ENCODE measurements at places on chromosomes 12 and 14.

- no peak for DNase-seq
Observed at GRCh38 chr14:52547526-52547925, 4.8 kb downstream of the TXNDC16 start.

DNA sequence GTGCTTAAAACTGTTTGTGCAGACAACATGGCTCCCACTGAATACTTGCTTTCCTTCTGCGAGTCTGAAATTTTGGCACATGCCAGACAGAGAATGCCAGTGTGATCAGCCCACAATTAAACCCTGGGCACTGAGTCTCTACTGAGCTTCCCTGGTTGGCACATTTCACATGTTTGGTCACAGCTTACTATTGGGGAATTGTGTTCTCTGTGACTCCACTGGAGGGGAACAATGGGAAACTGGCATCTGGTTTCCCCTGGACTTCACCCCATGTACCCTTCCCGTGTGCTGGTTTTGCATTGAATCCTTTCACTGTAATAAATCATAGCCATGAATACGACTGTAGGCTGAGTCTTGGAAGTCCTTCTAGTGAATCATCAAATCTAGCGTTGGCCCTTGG is 64.9 kb downstream of the EFCAB11 start:
- no peak for DNase-seq

DNA sequence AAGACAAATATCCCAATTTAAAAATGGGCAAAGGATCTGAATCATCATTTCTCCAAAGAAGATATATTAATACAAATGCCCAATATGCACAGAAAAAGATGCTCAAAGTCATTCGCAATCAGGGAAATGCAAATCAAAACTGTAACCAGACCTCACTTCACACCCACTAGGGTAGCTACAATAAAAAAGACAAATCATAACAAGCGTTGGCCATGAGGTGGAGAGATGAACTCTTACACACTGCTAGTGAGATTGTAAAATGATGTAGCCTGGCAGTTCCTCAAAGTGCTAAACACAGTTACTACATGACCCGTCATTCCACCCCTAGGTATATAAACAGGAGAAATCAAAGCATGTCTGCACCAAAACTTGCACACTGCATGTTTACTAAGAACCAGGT is 30.4 kb downstream of the CDC42BPB start:
- DNase-seq: no peak

GRCh38 chr12:3662521-3662921 is 90.4 kb downstream of the CRACR2A start:
- DNase-seq: no peak

DNA sequence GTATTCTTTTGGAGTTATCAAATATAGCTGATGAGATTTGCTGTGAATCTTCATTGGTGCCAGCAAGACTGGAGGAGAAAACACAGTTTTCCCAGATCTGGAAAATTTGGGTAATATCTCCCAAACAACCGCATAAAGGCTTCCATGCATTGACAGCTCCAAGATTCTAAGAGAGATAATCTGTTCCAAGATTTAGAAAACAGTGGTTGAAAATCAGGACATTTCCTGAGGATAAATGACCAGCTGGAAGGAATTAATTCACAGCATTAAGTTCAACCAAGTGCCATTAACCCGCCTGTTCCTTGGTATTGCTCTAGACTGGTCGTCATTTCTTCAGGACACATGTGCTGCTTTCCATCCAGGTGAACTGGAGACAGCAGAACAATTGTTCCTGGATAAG is 147.9 kb upstream of the PRICKLE1 start:
- DNase-seq: no peak

- no peak for DNase-seq
Observed at GRCh38 chr12:39003541-39004155, 98.3 kb upstream of the CPNE8 start.

GRCh38 chr12:18250313-18250916 is 10.9 kb upstream of the PIK3C2G start:
- peak; percentile 65 for DNase-seq

DNA sequence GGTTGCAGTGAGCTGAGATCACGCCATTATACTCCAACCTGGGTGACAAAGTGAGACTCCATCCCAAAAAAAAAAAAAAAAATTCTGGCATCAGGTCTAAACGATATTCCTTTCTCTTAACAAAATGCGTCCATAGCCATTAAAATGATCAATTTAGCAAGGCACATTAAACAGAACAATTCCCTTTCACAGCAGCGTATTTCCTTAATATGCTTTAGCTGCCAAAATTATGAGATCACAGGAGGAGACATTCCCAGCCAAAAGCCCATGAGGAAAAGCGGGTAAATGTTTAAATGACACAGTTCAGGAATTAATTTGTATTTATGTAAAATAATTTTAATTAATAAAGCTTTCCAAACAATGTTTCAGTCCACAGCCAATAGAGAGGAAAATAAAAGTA is 43.0 kb upstream of the SELPLG start:
- no peak for DNase-seq
